ENCODE measurements at places on chromosomes 6 and 20.

DNA sequence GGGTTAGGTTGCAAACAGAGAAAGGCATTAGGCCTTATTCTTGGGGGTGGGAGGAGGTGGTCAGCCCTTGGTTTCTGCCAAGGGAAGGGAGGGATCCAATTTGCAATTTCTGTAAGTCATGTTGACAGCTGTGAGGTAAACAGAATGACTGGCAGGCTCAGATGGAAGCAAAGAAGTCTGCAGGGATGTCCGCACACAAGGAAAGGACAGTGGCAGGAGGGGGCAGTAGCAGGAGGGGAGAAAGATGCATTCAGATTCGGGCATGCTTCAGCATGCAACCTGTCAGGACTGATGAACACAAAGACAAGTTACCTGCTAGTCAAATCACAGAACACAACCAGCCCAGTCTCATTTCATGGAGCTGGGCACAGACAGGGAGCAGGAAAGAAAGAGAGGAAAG, 217.9 kb upstream of the FOXA2 start:
- DNase-seq = no peak

DNA sequence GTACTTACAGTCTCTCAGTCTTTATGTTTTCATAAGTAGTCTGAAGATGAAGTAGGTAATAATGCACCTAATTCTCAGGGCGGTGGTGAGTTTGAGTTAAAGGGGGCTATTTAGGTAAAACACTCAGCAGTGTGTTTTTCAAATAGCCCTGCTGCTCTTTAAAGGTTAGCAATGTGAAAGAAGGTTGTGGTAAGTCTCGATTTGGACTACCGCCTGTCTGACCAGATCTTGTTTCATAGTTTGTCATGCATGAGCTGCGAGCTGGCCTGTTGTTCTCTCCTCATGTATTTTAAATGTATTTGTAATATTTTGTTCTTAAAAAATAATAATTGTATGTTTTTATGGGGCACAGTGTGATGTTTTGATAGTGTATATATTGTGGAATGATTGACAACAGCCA, 340.2 kb downstream of the DHX35 start:
- DNase-seq = no peak

DNA sequence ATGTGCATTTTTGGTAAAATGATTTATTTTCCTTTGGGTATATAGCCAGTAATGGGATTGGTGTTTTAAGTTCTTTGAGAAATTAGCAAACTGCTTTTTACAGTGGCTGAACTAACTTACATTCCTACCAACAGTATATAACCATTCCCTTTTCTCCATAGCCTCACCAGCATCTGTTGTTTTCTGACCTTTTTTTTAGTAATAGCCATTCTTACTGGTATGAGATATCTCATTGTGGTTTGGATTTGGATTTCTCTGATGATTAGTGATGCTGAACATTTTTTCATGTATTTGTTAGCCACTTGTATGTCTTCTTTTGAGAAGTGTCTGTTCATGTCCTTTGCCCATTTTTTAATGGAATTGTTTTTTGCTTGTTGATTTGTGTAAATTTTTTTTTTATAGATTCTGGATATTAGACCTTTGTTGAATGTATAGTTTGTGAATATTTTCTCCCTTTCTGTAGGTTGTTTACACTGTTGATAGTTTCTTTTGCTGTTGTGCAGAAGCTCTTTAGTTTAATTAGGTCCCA, 42.3 kb downstream of the STK4 start:
- no peak for DNase-seq

DNA sequence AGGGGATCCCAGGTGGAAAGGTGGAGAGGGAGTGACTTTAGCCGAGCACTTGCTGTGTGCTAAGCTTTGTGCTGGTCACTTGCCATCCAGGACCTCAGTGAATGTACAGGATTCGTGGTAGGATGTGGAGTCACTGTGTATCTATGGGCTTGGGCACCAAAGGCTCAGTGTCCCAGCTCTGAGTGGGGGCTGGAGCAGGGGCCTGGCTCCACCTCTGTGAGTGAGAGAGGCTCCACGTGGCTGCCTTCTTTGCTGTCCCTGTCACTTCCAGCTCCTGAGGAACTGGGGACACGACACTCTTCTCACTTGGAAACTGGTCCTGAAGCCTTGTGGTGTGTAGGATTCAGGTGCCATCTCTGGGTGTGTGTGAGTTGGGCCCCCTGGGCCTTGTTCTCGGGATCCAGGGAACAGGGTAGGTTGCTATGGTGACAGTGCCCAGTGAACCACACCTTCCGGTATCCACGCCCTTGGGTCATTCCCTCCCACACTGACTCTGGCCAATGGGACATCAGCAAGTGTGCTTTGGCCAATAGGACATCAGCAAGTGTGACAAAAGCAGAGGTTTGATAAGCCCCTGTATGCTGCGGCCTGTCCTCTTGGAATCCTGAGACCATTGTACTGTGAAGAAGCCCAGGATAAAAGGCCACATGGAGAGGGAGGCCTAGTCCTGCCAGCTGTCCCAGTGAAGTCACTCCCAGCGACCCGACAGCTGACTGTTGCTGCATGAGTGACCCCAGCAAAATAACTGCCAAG, 87.7 kb downstream of the CDH22 start:
- DNase-seq = no peak

DNA sequence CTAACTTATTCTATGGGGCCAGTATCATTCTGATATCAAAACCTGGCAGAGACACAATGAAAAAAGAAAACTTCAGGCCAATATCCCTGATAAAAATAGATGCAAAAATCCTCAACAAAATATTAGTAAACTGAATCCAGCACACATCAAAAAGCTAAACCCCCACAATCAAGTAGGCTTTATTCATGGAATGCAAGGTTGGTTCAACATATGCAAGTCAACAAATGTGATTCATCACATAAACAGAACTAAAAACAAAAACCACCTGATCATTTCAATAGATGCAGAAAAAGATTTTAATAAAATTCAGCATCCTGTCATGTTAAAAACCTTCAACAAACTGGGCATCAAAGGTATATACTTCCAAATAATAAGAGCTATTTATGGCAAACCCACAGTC, 133.9 kb upstream of the SSTR4 start:
- no peak for DNase-seq

- no peak for DNase-seq
These were observed 38.7 kb upstream of the POU5F1 start for GRCh38 chr6:31209137-31209536.

GRCh38 chr6:56430629-56431600, 183.5 kb upstream of the COL21A1 start:
- DNase-seq = no peak

GRCh38 chr6:106749609-106750008, 120.2 kb downstream of the QRSL1 start:
- no peak for DNase-seq

DNA sequence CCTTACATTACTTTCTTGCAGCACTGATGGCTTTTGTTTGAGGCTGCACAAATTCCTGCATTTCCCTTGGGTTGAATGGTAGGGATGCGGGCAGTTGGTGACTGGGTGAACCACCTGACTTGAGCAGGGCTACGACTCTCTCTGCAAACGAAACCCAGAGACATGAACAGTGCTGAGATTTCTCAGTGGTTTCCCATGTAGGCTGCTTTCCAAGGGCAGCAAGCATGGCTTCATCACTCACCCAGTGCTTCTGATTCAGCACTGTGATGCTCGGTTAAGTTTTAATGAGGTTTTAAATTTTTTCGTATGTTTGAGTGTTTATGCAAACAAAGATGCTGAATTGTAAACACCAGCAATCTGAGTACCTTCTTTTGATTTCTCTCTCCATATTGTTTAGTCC, 127.2 kb downstream of the MTHFD1L start:
- no peak for DNase-seq

DNA sequence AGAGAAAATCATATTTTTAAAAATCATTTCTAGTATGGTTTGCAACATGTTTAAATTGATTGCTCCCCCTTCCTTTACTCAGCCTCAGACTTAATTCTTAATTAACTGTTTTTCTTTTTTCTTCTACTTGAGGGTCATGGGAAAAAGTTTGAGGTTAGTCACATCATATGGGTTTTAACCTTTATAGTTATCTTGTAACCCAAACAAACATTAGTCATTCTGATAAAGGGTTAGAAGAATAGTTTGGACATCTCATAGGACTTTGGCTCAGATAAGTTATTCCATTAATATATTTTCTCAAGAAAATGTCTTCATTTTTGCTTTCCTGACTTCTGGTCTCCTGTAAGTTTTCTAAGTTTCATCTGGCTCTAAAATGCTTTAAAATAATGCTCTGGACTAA, 34.5 kb upstream of the TSPYL1 start:
- DNase-seq = no peak

GRCh38 chr6:53300656-53301551, 47.8 kb downstream of the ELOVL5 start:
- DNase-seq = no peak

DNA sequence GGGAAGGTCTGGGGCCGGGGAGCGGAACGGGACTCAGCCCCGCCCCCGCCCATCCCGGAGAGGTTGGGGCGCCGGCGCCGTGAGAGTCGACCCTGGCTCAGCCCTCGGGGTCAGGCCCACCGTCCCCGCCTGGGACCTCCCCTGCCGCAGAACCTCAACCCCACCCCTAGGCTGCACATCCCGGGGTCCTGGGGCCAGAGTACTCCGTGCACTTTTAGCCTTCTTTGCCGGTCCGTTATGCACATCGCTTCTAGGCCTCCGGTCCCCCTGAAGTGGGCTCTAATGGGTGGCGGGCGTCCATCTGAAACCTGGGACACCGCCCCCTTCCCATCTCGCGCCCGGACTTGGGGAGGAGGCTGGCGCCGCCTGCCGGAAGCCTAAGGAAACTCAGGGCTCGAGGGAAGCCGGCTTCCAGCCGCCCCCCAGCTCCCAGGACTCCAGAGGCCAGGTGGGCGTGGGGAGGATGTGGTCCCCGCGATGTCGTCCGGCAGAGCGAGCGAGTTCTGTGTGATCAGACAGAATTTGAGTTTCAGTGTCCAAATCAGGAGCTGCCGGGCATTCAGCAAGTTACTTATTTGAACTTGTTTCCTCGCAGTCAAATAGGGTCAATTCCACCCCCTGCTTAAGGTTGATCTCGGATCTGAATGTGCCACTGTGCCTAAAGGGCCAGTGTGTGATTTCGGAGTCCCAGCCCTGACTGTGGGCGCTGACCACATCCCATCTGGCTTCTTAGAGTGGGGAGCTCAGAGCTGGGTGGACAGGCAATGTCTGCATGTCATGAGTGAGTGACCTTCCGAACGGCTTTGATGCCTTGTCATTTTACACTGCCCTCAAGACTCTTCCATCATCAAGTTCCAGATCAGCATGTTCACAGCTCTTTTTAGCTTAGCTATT, 47.6 kb downstream of the CPXM1 start:
- no peak for DNase-seq

DNA sequence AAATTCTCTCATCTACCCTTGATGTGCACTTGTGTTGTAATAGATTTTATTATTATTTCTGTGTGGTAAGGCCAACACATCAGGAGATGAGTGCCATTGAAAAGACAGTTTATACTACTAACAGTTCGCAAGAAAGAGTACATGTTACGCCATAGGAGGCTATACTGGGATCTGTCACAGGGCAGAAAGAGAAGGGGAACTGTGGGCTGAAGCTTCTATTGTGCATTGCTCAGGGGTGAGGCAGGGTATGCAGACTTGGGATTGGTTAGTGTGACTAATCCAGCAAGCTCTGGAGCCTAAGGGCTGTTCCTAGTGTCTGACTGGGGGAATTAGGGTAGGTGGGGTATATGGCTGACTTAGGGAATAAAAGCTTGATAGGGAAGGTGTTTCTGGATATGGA, 50.9 kb downstream of the GPR63 start:
- DNase-seq = no peak

GRCh38 chr6:68880050-68880813, 245.2 kb downstream of the ADGRB3 start:
- no peak for DNase-seq

DNA sequence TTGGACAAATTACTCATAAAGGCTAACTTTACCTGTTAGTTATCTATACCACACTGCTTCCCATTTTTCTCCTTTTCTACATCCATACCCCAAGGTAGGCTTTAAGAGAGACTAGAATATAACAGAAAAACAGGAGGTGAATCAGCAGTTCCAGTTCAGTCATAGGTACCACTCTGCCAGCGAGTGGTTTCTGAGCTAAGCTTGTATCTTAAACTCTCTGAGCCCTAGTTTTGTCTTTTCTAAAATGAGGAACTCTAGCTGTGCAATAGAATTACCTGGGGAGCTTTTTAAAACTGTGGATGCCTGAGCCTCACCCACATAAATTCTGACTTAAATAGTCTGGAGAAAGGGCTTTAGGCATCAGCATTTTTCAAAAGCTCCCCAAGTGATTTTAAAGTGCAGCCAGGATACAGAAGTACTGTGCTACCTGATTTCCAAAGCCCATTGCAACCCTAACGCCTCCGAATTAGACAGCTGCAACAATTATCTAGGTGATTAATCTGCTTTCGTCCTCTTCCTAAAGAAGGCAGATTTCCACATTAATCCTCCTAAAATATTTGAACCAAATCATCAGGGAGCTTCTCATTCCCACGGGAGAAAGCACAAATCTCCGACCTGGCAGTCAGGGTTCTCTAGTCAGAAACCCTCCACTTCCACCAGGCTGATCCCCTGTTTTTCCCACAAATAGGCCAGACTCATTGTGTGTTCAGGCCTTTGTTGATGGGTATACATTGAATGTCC, 37.4 kb upstream of the RPL7L1 start:
- no peak for DNase-seq

- DNase-seq = no peak
These were observed 8.8 kb upstream of the CD83 start for GRCh38 chr6:14108571-14109410.

DNA sequence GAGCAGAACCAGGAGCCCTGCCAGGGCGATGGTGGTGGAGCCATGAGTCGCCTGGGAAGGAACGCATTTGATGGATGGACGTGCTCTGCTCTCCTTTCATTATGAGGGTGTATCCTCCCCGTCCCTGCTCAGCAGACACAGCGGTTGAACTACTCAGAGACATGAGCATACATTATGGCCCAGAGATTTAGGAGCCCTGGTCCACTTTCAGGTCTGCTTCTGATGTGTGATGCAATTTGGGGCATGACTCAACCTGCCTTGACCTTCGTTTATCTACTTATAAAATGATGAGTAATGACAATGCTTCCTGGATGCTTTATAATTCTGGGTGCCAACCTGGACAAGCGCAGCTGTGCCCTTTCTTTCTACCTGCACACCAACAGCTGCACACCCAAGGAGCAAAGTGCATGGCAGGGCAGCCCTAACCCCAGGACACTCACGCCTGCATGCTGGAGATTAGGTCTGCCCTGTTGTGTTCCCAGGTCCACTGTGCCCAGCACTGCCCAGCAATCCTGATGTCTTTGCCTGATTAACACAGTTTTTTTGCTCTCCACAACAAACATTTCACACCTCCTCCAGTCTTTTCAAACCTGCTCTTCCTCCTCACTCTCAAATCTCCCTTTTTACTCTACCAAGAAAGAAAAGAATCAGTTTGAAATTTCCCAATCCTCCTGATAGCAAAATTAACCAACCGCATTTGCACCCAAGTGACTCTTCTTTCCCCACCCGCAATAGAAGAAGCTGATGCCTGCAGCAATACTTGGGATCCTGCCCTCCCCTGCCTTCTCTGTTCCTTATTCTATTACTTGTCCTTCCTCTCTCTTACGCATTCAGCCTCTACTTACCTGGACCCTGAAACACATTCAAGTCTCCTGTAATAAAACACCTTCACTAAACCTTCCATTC, 81.2 kb downstream of the EZR start:
- no peak for DNase-seq

- DNase-seq = no peak
These were observed 121.3 kb downstream of the TRMT11 start for GRCh38 chr6:126107475-126108166.

Data from non-pigmented ciliary epithelial cell (primary cell).